ENCODE measurements at places on chromosomes 3 and 15.

GRCh38 chr3:114646526-114646925 is 352.7 kb downstream of the TIGIT start:
- no peak for DNase-seq

DNA sequence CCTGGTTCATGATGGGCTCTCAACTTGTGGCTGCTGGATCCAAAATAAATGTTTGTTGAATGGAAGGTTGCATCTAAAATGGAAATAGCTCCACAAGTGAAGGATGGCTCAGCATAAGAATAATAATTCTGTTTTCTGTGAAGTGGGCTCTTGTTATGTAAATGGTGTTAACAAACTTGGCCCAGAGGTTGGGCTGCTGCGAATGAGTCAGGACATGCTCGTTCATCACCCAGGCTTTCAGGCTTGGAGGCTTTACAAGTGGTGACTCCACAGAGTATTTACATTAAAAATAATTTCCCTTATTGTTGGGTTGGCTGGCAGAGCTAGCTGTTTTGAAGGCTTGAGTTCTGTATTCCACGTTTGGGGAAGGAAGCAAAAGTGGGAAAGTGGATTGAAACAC is 60.5 kb downstream of the ITGB5 start:
- DNase-seq: no peak

DNA sequence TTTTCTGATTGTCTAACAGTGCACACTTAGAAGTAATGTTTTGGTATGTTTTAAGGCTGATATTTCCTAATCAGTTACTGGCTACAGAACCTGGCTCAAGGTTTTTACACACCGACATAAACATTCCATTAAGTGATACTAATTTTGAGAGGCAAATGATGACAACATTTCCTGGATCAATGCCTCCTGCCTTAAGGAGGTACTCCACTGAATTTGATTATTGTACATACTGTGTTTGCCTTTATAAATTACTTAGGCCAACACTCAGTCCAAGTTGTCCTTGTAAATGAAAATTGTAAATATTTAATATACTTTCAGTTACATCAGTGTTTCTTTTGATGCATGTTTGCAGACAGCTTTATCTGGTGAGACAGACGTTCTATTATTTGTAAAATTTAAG is 24.2 kb upstream of the LXN start:
- DNase-seq: no peak

GRCh38 chr3:98013411-98014267 is 21.5 kb downstream of the GABRR3 start:
- DNase-seq: peak; percentile 32

GRCh38 chr3:162134571-162134970 is 638.0 kb downstream of the OTOL1 start:
- no peak for DNase-seq

GRCh38 chr3:130386604-130387263 is 41.3 kb downstream of the COL6A5 start:
- no peak for DNase-seq

GRCh38 chr3:183491109-183491922 is 62.9 kb upstream of the MCF2L2 start:
- DNase-seq: no peak

GRCh38 chr3:61252836-61253235 is 1.6 kb upstream of the FHIT start:
- peak; percentile 25 for DNase-seq

DNA sequence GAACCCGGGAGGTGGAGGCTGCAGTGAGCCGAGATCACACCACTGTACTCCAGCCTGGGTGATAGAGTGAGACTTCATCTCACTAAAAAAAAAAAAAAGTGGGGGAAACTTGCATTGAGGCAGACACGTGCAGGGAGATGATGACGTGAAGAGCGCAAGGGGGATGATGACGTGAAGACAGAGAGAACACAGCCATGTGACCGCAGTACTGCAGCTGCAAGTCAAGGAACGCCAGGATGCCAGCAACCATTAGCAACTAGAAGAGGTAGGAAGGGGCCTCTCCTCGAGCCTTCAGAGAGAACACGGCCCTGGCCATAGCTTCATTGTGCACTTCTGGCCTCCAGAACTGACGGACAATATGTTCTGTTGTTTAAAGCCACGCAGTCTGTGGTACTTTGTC is 28.3 kb downstream of the RFT1 start:
- no peak for DNase-seq

DNA sequence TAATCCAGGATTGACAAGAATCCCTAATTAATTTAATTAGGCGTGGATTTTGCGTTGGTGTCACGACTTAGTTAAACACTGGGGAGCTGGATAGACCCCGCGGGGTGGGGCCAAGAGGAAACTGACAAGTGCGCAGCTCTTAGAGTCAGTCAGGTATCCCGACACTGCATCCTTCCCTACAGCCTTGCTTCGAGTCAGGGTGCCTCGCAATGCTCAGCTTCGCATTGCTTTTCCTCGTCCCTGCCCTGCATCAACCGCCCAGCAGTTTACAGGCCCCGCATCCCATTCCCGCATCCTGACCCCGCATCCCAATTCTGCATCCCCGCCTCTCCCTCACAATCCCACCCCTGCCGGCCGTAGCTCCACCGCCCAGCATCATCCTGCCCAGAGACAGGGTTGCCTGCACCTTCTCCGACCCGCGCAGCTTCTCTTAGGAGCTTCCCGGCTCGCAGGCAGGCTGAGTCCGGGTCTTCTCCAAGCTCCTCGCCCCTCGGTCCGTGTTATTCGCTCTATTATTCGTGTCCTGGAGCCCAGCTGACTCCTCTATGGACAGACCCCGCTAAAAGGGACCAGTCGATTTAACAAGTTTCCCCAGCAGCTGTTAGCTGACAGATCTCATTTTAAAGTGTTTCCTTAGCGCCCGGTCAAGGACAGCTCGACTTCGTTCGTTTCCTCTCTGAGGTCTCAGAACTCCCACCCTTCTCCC is 699 bp upstream of the SHOX2 start:
- peak; percentile 64 for DNase-seq

- DNase-seq: no peak
Measured at GRCh38 chr3:127121885-127122284, 71.0 kb upstream of the PRR23E start.

DNA sequence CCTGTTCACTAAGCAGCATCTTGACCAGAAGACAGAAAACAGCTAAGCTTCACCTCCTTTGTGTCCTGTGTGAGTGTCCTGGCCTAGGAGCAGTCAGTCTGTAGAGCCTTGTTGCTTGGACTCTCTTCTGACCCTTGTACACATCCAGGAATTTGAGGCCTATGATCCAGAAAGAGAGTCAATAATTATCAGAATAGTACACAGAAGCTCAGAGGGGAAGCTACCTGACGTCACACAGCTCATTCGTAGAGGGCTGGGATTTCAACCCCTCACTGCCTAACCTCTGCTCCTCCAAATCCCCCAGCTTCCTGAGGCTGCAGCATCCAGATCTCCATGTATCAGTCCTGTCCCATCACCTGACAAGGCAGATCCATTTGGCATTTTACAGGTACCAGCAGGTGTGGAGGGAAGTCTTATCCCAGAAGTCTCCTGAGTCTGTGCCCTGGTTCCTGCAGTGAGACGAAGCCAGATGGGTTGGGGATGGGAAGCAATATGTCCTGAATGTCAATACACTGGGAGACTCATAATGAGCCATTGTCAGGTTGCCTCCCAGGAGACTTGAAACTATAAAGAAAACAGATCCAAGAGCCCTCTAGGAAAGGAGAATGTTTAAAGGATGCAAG is 203.1 kb downstream of the MINAR1 start:
- DNase-seq: peak; percentile 10

DNA sequence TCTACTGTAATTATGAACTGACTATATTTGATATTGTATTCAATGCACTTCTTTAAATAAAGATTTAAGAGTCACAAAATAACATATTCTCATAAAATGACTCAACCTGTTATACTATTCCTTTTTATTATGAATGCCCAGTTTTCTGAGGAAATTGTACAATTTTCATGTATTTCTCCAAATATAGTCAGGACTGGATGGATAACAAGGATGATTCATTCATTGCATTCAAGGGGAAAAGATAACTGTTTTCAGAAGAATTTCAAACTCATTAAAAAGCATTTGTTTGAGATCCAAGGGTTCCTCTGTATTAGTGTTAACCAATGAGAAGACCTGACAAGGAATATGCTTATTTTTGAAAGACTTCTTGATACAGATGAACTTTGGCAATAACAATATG is 163.7 kb downstream of the MEIS2 start:
- DNase-seq: no peak

GRCh38 chr3:113927556-113927955 is 20.3 kb upstream of the ZDHHC23 start:
- no peak for DNase-seq

GRCh38 chr3:143295201-143296080 is 175.9 kb downstream of the CHST2 start:
- no peak for DNase-seq

DNA sequence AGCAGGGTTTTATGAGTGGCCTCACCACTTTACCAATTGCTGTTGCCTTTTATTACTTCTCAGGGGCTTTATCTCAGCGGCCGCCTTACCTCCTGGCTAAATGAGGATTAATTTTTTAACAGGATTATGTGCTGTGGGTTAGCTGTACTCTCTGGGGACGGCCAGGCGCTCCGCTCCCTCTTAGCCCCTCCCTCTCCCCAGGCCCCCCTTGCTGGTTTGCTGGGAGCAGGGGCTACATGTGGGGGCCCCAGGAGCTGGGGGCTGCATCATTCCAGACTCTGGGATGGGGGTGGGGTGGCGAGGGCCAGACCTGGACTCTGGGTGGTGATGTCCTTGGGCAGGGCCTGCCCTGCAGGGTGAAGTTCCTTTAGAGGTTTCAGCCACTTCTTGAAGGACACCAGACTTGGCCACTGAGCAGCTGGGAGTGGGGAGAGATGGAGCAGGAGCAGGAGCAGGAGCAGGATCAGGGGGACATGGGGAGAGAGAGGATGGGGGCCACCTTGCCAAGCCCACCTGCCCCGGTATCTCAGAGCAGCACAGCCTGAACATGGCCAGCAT is 196.1 kb downstream of the GOLGA6L6 start:
- DNase-seq: no peak

DNA sequence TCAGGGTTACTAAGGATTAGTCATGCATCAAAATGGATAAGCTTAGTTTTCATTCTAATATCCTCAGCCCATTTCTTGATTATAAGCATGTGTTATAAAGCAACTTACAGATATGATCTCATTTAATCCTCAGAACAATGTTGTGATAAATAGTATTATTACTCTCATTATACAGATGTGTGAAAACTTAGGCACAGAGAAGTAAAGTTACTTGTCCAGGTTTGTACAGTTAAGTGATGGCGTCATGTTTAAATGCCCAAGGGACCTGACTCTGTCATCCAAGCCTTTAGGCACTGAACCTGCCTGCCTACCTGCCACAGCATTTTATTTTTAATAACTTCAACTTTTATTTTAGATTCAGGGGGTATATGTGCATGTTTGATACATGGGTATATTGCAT is 472.9 kb upstream of the SEMA6D start:
- DNase-seq: no peak

DNA sequence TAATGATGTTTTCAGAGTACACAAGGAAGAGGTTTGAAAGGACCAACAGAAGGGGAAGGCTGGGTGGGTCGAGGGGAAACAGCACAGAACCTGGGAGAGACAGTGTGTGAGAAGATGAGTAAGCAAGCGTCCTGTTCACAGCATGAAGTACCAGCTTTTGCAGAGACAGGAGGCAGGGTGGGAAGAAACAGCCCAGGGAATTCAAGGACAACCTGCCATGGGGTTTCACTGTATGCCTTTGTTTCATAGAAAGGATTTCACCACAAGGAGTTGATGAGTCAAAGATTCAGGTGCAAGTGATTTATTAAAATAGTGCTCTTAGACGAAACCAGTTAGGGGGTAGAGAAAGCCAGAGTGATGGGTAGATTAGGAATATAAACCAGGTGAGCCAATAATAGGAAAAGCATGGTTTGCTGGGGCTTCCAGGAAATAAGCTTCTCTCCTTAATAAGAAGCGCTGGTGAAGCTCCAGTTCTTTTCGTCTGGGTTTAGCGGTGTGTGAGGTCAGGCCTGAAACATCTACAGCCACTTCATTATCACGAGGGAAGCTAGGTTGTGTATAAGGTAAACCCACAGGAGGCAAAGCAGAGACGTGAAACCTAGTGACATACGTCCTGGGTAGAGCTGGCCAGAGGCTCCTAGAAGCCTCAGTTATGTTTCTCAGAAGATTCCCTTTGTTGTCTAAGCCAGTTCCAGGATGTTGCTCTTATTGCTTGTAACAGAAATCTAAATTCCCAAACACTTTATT is 3.9 kb downstream of the HHLA2 start:
- no peak for DNase-seq

DNA sequence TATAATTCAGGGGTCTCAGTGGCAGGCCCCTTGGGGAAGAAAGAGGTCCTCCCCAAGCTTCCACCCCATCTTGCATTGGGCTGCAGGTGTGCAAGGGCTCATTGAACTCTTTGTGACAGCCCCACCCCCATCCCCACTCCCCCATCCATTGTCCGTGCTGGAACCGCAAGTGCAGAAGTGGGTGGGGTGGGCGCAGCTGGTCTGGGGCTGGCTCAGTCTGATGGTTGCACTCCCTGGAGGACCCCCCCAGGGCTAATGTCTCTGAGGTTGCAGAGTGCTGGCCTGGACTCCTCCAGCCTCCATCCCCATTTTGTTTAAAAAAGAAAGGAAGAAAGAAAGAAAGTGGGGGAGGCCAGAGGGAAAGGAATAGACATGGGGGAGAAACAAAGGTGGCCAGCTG is 42.3 kb upstream of the ARL8B start:
- DNase-seq: no peak

DNA sequence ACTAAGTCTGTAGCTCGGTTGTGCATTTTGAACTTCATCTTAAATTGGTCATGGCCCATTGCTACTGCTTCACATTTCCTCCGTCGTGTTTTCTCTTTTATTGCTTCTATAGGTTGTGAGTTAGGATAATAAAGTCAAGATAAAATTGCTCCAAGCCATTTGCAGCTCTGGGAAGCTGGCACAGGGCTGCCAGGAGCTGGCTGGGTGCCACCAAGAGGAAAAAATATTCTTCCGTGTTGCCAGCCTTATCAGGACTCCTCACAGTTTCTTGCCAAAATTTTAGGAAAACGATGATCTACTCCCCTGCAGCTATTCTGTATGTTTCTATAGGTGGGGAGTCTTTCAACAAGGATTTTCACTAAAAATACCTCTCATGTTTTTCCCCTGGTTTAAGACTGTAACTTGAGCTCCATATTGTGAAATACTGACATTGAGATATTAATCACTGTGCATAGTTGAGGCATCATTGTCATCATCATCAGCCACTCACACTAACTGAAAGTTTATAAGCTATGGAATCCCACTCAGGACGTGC is 55.4 kb upstream of the PIAS1 start:
- no peak for DNase-seq

- no peak for DNase-seq
Measured at GRCh38 chr3:69129531-69129930, 7.1 kb upstream of the LMOD3 start.

GRCh38 chr3:30770387-30770786 is 124.1 kb downstream of the GADL1 start:
- DNase-seq: no peak

- DNase-seq: no peak
Measured at GRCh38 chr3:117356091-117356705, 646.6 kb downstream of the TUSC7 start.

DNA sequence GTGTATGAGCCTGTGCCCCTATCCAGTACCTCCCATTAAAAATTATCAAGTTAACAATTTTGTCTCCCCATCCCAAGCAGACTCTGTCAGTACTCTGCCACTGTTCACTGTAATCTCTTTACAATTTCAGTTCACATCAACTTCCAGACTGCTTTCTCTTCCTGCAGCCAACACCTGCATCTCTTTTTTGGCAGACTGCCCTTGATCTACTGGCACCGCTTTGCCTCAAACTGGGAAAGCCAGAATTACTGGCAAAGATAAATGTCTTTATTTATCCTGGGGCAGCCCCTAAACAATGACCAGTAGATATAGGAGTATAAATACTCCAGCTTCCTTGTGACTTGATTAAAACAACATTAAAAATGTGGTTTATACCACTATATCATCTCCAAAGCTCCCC is 494.1 kb downstream of the ZNF385D start:
- DNase-seq: no peak
